ENCODE measurements at places on chromosomes 6 and 20. TPM values are rescaled to one million over a fixed set of nuclear protein-coding genes. Genes with fewer than 3 reads are reported as not detected.

DNA sequence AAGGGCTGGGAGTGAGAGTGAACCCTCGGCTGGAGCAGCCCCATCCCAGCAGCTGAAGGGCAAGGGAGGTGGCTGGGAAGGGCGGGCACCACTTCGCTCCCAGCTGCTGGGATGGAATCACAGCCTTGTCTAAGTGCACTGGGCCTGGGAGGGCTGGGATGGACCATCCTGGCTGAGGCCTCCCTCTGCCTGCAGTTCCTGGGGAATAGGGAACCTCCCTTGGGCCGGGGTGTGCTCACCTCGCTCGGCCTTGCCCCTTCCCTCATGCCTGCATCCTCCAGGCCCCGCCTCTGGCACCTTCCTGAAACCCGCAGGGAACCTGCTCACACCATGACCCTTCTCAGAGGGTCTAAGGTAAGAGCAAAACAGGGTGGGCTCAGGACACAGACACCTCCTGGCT lies 53.7 kb downstream of the SMOC2 start:
- no peak for DNase-seq

DNA sequence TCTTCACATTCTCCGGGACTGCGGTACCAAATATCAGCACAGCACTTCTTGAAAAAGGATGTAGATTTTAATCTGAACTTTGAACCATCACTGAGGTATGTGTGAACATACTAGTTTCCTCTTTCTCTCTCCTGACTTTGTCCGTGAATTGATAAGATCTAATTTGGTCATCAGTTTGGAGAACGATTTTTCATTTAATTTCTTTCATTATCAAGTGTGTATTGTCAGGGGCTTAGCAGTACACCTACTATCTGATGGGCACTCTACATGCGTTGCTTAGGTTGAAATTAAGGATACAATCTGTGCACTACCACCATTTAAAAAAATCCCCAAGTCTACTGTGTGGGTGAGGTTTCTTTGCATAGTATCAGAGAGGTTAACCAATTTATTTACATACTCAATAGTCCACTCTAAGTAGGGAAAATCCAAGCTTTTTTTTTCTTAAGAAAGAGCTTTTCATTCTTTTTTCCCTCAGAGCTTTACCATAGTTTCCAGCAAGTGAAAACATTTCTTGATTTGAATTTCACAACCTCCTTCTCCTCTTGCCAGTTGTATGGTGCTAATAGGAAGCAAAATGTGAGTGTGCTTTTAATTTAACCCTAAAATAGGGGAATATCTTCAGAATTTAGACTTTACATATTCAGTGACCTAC lies 105.4 kb upstream of the ESR1 start:
- DNase-seq: no peak

GRIK2 gene
- 0.34 TPM for total RNA-seq

- peak; percentile 88 for DNase-seq
Measured at GRCh38 chr6:4381381-4381780, 246.0 kb upstream of the ECI2 start.

SLC13A3 gene
- 0.05 TPM for total RNA-seq

TBXT gene
- not detected for total RNA-seq

DNA sequence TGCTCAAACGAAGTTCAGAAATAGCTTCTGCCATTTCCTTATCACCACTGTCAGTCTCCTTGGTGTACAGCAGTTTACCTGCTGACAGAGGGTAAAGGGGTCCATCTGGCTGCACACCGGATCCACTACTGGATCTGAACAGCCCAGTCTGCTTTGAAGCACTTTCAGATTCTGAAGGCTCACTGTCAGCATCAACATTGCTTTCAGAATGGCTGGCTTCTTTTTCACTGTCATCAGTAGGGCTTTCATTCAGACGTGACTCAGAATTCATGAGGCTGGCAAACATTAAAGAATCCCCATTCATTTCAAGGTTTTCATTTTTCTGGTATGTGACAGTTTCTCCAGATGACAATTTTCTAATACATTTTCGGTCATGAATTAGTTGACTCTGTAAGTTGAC lies 21.0 kb upstream of the PNISR start:
- no peak for DNase-seq

RAD21L1 gene
- total RNA-seq: not detected

IMPG1 gene
- not detected for total RNA-seq

GRCh38 chr6:164947164-164947563 lies 362.2 kb downstream of the C6orf118 start:
- no peak for DNase-seq

HAO1 gene
- not detected for total RNA-seq

GRCh38 chr6:70884074-70884983 lies 72.5 kb downstream of the B3GAT2 start:
- DNase-seq: peak; percentile 77

SLC22A1 gene
- total RNA-seq: 0.05 TPM

NFATC2 gene
- 4.8 TPM for total RNA-seq

- no peak for DNase-seq
Measured at GRCh38 chr6:41467061-41467460, 79.1 kb upstream of the FOXP4 start.

- no peak for DNase-seq
Measured at GRCh38 chr6:105824732-105825131, 261.4 kb upstream of the PRDM1 start.

DNA sequence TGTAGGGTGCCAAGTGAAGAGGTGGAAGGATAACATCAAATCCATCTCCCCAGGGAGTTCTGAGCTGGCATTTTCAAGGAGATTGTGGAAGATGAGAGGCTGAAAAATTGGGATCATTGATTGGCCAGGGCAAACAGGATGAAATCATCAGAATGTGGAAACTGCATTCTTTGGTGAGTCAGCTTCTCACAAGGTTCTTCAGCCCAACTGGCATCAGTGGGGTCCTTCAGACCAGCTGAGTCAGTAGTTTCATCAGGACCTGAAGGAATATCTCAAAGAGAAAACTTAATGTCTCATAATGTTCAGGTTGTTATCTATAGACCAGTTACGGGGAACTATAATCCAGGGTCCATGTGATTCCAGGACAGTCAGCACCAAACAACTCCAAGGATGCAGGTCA lies 195.8 kb downstream of the HAO1 start:
- DNase-seq: no peak

- DNase-seq: no peak
Measured at GRCh38 chr6:116451916-116452315, 9.3 kb upstream of the CALHM6 start.

MACROD2 gene
- total RNA-seq: 0.85 TPM

HSPA1L gene
- total RNA-seq: 0.85 TPM

DNA sequence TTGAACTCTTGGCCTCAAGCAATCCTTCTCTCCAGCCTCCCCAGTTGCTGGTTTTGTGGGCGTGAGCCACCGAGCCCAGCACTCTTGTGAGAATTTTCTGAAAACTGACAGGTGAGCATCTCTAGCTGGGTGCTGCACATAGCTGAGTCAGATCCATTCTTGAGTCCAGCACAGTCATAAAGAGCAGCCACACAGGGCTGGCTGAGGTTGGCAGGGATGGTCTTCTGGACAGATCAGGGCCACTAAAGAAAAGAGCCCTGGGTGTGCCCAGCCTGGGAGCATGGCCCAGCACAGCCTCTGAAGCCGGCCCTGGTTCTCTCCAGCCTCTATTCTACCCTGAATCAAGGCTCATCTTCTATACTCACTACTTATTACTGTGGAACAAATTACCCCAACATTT lies 11.5 kb downstream of the DLGAP4 start:
- DNase-seq: no peak

SYNDIG1 gene
- 0.17 TPM for total RNA-seq

DNA sequence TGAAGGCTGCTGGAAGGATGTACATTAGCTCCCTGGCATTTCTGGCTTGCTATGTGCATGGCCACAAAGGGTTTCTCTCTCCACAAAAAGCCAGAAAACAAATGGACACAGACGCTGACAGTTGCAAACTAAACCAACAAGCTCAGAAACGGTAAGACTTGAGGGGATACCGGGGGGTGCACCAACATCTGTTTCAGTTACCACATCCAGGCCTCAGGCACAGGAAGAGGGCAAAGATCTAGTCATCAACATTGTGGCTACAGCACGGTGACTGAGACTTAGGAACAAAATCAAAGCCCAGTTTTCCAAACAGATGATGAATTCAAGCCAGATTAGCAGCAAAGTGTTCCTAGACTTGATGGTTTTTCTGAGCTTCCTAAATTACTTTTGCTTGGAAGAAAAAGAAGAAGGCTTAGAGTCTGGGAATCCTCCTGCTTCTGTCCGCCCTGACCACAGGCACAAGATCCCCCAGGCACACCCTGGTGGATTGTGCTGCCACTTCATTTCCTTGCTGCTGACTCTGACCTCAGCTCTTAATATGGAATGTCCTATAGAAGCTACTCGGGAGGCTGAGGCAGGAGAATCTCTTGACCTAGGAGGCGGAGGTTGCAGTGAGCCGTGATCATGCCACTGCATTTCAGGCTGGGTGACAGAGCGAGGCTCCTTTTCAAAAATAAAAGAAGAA lies 54.2 kb upstream of the ADGRF1 start:
- no peak for DNase-seq

GRCh38 chr6:130070792-130071191 lies 52.4 kb downstream of the L3MBTL3 start:
- no peak for DNase-seq

RIPOR3 gene
- total RNA-seq: 0.68 TPM

DNA sequence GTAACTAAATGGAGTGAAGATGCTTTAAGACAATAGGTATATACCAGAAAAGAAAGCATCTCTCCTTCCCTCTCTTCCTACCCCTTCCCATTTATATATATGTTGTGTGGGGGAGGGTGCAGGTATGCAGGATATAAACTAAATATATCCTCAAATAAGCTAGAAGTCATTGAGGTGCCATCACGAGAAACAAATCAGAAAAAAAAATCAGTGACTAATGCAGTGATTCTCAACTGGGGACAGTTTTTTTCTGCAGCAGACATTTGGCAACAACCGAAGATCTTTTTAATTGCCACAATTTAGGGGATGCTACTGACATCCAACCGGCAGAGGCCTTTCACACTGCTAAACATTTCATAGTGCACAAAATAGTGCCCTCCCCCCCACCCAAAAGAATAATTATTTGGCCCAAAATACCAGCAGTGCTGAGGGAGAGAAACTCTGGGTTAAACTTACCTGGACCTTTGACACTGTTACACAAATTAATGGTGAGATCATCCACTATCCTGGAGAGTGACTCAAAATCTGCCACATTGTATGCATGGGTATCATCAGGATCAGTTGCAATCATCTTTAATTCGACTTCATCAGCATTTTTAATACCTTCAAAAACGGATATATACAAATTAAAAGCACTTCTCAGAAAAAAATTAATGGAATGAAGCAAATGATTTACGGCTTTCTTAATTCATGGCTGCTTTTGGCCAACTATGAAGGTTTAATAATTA lies 55.0 kb downstream of the COL12A1 start:
- no peak for DNase-seq

GRCh38 chr6:144347933-144348332 lies 62.8 kb downstream of the UTRN start:
- peak; percentile 50 for DNase-seq

DNA sequence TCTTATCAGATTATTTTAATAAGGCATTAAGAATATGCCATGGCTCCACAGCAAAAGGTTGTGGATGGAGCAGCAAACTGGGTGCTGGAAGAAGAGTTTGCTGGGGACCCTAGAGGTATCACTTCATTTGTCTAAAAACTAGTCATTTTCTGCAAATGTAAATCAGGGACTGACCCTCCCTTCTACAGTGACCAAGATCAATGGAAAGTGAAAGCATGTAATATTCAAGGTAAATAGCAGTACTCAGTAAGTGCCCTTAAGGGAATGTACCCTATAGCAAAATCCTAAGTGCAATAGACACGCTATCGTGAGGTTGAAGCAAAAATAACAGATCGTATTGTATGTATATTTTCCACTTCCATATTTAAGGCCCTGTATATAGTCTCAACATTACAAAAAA lies 38.7 kb downstream of the TRDN start:
- no peak for DNase-seq

GRCh38 chr6:36025932-36026327 lies 1.5 kb upstream of the SLC26A8 start:
- no peak for DNase-seq

OPRM1 gene
- total RNA-seq: not detected

DNA sequence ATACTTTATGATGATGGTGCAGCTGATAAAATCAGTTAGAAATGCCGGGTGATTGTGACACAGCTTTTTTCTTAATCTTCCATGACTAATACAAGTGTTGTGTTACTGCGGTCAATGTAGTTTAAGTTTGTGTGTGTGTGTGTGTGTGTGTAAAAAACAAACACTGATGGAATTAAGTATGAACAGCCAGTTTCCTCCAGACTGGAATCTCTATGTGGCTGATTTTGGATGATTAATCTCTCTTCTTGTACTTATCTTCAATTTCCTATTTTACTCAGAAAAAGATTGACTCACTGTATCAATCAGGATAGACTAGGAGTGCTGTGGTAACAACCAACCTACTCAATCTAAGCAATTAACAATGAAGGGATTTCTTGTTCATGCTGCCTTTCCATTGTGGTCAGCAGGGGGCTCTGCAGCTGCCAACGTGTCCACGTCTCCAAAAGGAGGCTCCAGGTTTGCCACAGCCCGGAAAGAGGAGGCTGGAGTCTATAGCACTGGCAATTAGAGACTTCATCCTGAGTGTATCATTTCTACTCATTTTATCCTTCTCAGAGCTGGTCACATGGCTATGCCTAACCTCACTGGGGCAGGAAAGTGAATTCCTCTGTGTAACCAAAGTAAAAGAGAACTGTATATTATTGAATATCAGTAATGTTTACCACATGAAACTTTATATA lies 107.7 kb downstream of the CD109 start:
- peak; percentile 69 for DNase-seq

DNA sequence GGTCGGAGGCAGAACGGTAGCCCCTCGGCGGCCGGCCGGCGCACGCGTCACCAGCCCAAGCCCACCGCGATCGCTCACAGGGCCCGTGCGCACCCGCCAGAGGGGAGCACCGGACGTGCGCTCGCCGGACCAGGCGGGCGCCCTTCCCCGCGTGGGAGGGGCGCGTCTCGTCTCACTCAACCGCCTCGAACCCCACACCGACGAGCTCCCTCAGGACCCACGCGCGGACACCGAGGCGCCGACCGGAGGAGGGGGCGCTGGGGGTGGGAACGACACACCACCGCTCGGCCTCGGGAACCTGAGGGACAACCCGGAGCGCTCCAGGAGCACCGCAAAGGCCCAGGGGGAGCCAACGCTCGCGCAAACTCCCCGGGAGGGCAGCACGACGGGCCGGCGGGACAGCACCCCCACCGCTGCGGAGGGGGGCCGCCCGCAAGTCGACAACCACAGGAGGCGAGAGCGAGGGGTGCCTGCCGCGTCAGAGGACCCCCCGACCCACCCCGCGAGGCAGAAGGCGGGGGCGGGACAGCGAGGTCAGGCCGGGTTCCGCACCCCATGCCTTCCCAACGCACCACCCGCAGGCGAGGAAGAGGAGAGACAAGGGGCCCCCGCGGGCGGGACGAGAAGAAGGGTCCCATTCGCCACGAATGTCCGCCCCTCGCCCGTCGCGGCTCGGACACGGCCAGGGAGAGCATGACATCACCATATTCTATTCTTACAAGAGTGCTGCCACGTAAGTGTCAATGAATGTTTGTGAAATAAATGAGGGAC lies 512.7 kb upstream of the ZNF337 start:
- DNase-seq: peak; percentile 3

SLC17A2 gene
- total RNA-seq: not detected

ARMH2 gene
- total RNA-seq: not detected
